ENCODE measurements at places on chromosomes 12 and 14.

GRCh38 chr12:39846971-39847650, 227.5 kb upstream of the ABCD2 start:
- no peak for DNase-seq

DNA sequence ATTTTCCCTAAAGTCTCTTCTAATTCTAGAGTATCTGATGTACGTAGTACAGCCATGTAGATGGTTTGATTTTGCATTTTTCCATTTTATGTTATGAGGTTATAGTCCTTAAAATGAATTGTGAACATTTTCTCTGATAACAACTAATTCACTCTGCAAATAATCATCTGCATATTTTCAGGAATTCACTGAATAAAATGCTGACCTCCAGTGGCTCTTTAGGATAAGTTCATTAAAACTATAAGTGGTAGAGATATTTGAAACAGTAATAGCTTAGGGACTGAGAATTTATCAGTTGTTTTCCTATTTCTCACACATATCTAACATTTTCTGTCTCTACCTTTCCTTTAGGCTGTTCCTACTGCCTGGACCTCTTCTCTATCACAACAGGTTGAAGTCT, 4.4 kb downstream of the MSRB3 start:
- no peak for DNase-seq

DNA sequence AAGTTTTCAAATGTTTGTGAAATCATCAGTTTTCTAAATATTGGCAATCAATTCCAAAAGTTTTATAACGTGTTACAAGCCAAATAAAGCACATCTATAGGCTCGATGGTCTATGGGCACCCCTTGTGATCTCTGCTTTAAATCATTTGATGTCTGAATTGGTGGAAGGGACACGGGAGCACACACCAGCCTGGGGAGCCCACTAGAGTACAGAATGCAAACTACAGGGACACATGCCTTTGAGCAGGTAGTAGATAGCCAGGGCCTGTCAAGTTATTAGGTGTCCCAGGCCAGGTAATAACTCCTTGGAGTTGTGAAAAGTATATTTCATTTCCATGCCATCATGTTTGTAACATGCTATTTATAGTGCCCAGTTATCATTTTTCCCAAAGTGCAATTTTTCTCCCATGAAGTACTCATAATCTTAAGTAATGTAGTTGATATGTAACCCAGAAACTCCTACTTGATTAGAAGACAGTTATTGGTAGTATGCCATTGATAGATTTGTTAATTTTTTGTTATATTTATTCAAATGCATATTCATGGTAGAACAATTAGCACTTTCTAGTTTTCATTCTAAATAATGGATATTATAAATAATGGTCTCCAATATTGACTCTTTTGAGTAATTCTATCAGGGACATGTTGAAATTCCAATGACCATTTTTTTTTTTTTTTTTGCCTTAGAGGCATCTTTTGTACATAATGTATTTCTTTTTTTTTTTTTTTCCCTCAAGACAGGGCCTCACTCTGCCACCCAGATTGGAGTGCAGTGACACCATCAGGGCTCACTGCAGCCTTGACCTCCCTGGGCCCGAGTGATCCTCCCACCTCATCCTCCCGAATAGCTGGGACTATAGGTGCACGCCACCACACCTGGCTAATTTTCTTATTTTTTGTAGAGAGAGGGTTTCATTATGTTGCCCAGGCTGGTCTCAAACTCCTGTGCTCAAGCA, 96.9 kb upstream of the FGD4 start:
- peak; percentile 31 for DNase-seq

DNA sequence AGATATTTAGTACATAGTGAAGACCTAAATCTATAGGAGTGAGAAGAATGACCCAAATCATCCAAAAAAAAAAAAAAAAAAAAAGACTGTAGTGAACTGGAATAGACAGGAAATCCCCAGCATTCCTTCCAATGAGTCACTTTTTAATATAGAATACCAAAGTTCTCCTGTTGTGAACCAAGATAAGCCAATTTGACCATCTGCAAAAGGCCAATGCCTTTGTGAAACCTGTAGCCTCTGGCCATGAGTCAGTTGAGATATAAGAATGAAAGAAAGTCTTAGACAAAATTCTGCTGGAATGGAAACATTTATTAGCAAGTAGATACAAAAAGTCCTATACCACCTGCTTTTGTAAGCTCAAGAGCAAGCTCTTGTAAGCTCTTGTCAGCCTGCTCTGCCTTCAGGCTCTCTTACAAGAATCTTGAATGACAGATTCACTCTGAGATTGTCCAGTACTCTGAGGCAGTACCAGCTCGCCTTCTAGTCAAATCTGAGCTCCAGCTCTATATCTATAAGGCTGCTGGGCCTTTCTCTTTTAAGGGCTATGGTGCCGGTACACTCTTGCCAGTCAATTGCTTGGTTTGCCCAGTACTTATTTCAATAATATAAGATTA, 243.0 kb upstream of the TMTC1 start:
- peak; percentile 30 for DNase-seq

- DNase-seq, result no peak
Observed at GRCh38 chr14:27367345-27367744, 769.5 kb upstream of the NOVA1 start.

- peak; percentile 29 for DNase-seq
Observed at GRCh38 chr14:81436296-81437138, 36.4 kb upstream of the STON2 start.

- peak; percentile 65 for DNase-seq
Observed at GRCh38 chr12:56836800-56837663, 73.9 kb downstream of the HSD17B6 start.

GRCh38 chr12:88206601-88207000, 64.5 kb downstream of the TMTC3 start:
- no peak for DNase-seq

DNA sequence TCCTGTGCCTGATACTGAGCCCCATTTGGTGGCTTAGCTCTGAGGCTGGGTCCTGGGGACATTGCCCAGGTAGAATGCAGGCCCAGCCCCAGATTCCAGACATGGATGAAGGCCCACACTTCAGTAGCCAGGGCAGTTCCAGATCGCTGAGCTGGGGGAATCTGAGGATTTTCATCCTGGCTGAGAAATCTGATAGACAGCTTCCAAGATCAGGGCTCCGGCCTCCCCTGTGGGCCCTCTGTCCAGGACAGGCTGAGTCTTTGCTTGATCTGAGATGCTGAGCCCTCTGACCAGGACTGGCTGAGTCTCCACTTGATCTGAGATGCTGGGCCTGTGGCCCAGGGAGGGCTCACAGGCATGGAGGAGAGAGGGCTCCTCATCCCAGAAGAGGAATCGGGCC, 3.3 kb upstream of the RASAL1 start:
- DNase-seq, result no peak

GRCh38 chr12:44847403-44847802, 28.7 kb downstream of the NELL2 start:
- DNase-seq, result no peak

- DNase-seq, result no peak
Observed at GRCh38 chr12:124827588-124828184, 36.0 kb downstream of the SCARB1 start.

DNA sequence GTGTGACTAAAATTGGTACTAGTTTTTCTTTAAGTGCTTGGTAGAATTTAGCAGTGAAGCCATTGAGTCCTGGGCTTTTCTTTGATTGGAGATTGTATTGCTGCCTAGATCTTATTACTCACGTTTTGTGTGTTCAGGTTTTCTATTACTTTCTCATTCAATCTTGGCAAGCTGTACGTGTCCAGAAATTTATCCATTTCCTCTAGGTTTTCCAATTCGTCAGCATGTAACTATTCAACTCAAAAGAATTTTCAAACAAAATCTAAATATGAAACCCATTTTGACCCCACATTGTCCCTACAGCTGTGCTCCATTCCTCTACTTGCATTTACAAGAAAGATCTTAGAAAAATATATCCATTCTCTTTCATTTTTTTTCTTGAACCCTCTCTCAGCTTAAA, 1613.4 kb upstream of the SEL1L start:
- no peak for DNase-seq

DNA sequence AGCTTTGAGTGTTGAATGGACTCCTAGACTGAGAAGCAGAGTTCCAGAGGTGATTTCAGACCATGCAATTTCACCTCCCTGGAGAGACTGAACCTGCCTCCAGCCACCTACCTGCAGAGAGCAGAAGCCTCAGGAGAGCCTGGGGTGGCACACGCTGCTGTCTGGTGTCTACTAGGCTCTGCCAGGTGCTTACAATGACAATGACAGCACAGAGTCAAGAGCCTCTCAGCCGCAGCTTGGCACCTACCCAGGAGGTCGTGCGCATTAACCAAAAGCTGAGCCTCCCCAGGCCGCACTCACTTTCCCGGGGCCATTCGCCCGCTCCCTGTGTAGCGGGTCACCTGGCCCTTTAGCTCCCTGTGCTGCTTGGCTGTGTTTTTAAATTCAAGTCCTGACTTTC, 63.2 kb downstream of the TESC start:
- no peak for DNase-seq

DNA sequence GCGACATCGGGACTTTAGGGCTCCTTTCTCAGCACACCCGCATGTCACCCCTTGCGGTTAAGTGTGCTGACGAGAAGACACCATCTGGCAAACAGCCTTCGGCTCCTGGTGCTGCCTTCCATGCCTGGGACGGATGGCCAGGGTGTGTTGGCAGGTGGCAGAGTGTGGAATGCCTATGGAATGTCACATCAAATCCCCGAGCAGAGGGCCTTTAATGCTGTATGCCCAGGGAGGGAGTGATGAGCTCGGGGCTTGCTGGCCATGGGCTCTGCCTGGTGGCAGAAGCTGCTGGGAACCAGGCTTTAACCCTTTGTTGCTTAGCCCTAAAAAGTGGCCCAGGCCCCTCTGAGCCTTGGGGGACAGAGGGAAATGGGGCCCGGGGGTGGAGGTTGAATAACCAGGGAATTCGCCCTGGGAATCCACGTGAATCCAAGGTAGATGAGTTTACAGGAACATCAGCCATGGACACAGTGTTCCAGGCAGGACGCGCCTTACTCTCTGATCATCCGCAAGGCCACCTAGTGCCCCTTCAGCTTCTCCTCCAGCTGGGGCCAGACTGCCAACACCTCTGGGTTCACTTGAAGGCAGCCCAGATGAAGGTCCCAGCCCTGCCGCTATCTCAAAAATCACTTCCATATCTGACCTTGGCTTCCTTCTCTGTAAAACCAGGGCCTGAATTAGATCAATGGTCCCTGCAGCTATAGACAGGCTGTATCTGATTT, 17.4 kb downstream of the FAM181A start:
- no peak for DNase-seq

DNA sequence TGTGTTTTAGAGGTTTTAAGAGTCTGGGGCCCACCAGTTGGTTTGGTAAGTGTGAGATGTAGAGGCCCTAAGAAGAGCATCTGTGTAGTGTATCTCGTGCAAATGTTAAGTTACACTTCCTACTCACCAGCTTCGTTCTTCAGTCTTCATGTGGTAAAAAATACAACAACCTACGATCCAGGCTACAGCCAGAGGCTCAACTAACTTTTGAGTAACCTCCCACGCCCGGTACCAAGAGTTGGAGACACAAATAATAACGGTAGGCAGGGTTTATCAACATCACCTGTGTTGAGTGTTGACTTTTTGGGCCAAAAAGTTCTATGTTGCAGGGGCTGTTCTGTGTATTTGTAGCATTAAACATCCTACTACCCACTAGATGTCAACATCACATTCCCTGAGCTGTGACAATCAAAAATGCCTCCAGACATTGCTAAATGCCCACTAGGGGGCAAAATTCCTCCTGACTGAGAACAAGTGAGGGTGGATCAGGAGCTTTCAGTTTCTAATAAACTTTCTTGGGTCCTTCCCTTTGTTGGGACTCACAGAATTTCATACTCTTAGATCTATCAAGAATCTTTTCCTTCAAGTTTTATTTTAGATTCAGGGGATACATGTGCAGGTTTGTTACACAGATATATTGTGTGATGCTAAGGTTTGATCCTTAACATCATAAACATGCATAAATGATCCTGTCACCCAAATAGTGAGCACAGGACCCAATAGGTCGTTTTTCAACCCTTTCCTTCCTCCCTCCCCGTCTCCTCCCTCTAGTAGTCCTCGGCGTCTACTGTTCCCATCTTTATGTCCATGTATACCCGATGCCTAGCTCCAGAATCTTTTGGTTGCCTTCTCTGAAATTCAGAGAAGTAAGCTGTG, 94.7 kb downstream of the SLC2A13 start:
- DNase-seq, result peak; percentile 59

DNA sequence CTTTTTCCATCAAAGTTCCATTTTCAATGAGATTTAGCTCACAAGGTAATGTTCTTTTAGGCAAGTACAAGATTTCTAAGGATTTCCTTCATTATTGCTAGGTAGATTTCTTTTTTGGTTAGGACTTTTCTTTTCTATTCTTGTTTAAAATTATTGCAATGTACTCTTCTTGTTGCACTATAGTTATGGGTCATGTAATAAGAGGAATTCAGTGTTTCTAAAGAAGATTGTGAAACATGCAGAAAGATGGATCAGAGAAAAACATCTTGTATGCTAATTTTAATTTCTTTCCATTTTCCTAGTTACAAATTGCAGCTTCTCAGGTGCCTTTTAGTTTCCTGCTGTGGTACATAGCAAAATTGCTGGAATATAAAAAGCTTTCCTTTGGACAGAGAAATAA, 56.1 kb downstream of the BTG1 start:
- no peak for DNase-seq

- DNase-seq, result no peak
Observed at GRCh38 chr12:29781188-29781587, 2.6 kb downstream of the TMTC1 start.

- no peak for DNase-seq
Observed at GRCh38 chr14:41457393-41457792, 149.3 kb upstream of the LRFN5 start.

DNA sequence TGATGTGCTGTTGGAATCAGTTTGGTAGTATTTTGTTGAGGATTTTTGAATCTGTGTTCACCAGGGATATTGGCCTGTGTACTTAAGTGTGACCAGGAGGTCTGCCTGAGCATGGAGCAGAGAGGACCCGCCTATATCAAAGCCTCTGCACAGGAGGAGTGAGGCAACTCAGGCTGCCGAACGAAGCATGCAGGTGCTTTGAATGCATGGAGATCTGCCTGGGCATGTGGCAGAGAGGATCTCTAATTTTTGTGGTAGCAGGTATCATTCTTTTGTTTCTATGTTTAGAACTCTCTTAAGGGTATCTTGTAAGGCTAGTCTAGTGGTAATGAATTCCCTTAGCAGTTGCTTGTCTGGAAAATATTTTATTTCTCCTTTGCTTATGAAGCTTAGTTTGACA, 26.9 kb downstream of the RAB3IP start:
- DNase-seq, result no peak

Measured in H4 (cell line).